ENCODE measurements at places on chromosomes 6 and 20.

GRCh38 chr6:33789550-33789895 is 593 bp upstream of the LEMD2 start:
- H3K4me1 ChIP-seq, result peaks cover 15% of the 10 kb centered on the region
- no peaks in the 10 kb centered on the region for H3K36me3 ChIP-seq
- DNase-seq, result no peak

GRCh38 chr20:4625687-4626086 is 96.0 kb upstream of the PRND start:
- no peaks in the 10 kb centered on the region for H3K4me1 ChIP-seq
- no peaks in the 10 kb centered on the region for H3K36me3 ChIP-seq
- no peak overlapping the region for H3K27ac ChIP-seq
- no peaks in the 10 kb centered on the region for H3K27me3 ChIP-seq

- DNase-seq, result no peak
- no peak overlapping the region for H3K4me3 ChIP-seq
- H3K36me3 ChIP-seq, result no peaks in the 10 kb centered on the region
- no peaks in the 10 kb centered on the region for H3K27me3 ChIP-seq
Observed at GRCh38 chr6:165227644-165228329, 81.6 kb downstream of the C6orf118 start.

- no peak overlapping the region for H3K27ac ChIP-seq
- H3K4me1 ChIP-seq, result no peaks in the 10 kb centered on the region
- DNase-seq, result no peak
- no peaks in the 10 kb centered on the region for H3K27me3 ChIP-seq
- no peak overlapping the region for H3K4me3 ChIP-seq
Observed at GRCh38 chr6:163164175-163164900, 250.2 kb upstream of the QKI start.

GRCh38 chr6:131004936-131005335 is 58.1 kb downstream of the EPB41L2 start:
- H3K4me3 ChIP-seq, result no peak overlapping the region
- H3K4me1 ChIP-seq, result peaks cover 16% of the 10 kb centered on the region
- no peak for DNase-seq

DNA sequence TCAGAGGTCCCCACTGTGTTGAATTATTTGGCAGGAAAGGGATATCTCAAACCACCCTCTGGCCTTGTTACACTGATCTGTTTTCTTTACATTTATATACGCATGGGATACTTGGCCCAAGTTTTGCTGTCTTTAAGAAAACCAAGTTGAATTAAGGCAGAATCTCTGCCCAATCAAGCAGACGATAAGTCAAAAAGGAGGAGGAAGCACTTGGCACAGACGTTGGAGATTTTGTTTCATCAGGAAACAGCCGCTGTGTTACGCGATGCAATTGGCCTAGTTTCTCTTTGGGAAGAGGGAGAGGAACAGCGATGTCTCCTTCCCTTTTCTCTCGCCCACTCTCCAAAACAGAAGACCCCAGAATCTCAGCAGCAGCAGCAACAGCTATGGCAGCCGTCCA is 20.2 kb upstream of the NAA20 start:
- no peaks in the 10 kb centered on the region for H3K27me3 ChIP-seq
- no peak overlapping the region for H3K27ac ChIP-seq
- H3K4me1 ChIP-seq, result peaks cover 2% of the 10 kb centered on the region
- no peaks in the 10 kb centered on the region for H3K36me3 ChIP-seq
- no peak overlapping the region for H3K4me3 ChIP-seq

DNA sequence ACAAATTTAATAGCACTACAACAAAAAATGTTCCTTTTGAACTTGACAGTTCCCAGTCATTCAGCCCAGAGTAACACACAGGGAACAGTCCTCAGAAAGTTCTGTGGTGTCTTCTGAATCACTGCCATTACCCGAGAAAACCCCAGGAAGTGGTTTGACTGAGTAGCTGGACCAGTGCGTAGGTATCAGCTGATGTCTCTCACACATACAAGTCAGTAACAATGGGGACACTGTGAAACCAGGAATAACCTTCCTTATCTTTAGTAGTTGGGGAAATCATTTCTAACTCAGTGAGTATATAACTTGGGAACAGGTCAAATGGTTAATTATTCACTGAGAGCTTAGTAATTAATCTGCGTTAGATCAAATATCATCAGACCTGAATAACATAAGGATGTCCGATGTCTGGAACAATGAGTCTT is 73.1 kb downstream of the HIVEP2 start:
- no peaks in the 10 kb centered on the region for H3K27me3 ChIP-seq
- H3K4me1 ChIP-seq, result peaks cover 18% of the 10 kb centered on the region
- H3K27ac ChIP-seq, result no peak overlapping the region
- DNase-seq, result no peak
- no peaks in the 10 kb centered on the region for H3K36me3 ChIP-seq

DNA sequence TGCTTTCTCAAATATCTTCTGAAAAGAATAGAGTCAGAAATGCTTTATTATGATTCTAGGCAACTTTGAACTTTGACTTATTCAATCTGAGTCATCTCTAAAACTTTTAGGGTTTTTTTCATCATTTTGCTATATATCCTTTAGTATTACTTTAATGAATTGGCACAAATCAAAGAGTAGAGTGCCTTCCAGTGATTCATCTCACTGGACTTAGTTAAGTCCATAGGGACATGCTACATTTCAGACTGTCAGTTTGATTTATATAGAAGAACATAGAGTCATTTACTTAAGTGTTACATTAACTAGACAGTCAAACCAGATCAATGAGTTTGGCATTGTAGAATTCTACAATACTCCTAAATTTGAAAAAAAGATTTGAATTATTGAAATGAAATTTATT is 1235.7 kb upstream of the MAP3K7 start:
- no peak overlapping the region for H3K4me3 ChIP-seq
- no peak overlapping the region for H3K27ac ChIP-seq
- no peaks in the 10 kb centered on the region for H3K27me3 ChIP-seq
- DNase-seq, result no peak
- H3K4me1 ChIP-seq, result no peaks in the 10 kb centered on the region

DNA sequence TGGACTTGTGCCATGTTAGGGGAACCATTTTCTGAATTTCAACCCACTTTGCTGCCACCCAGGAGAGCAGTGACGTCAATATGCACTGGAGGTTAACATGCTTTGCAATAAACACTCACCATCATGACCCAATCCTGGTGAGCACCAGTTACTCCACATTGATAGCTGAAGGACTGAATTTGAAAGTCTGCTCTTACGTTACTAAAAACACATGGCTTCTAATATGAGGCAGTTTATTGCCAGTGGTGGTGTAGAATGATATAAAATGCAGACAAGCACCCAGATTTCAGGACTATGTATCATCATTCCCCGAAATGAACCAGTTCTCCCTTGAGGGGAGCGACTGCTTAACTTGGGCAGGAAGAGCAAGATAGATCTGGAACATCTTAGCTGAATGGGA is 23.8 kb downstream of the RFPL4B start:
- no peak for DNase-seq
- H3K36me3 ChIP-seq, result no peaks in the 10 kb centered on the region
- no peak overlapping the region for H3K4me3 ChIP-seq
- no peaks in the 10 kb centered on the region for H3K27me3 ChIP-seq

DNA sequence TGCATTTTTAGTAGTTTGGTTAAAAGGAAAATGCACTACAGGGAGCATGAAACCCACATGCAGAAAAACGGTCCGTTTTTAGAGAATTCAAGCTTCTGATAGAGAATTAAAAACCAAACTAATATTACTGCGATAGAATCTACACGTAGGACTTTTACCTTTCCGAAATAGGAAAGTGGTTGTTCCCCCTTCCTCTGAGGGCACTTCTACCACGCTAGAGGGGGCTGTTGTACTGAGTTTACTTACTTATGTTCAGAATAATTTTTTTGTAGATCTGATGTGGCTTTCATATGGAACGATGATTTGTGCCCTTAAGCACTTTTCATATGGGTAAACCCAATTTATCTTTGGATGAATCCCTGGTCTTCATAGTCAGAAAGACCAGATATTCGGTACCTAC is 264.3 kb upstream of the PLN start:
- H3K27ac ChIP-seq, result no peak overlapping the region
- no peaks in the 10 kb centered on the region for H3K27me3 ChIP-seq
- H3K4me3 ChIP-seq, result no peak overlapping the region
- DNase-seq, result peak; percentile 57

DNA sequence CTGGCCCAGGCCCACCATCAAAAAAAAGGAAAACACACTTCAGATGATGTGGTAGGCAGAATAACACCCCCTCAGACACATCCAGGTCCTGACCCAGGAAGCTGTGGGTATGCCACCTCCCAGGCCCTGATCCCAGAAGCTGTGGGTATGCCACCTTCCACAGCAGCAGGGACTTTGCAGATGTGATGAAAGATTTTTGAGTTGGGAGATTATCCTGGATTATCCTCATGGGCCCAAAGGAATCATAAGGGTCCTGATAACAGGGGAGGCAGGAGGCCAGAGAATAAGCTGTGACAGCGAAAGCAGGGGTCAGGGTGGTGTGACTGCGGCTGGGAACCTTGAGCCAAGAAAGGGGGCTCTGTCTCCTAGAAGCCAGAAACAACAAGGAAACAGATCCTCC is 55.0 kb downstream of the BMP7 start:
- no peak overlapping the region for H3K27ac ChIP-seq
- no peak for DNase-seq
- H3K4me1 ChIP-seq, result no peaks in the 10 kb centered on the region
- H3K36me3 ChIP-seq, result no peaks in the 10 kb centered on the region
- no peak overlapping the region for H3K4me3 ChIP-seq
- no peaks in the 10 kb centered on the region for H3K27me3 ChIP-seq

DNA sequence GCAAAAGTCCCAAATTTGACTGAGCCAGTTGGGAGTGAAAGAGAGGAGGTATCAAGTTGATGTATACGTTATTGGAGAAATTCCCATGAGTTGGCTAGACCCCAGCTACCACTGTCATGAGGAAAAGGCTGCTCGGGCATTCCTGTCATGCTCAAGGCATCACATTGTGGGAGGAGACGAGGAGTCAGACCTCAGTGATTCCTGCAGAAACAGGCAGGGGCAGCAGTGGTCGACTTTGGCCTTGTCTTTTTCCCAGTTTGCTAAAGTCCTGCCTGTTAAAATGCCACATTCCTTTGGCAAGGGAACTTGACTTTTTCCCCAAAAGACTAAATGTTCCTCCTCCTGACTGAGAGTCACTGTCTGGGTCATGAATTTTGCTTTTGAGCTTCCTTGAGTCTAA is 295.5 kb upstream of the HS3ST5 start:
- peak; percentile 89 for DNase-seq
- no peaks in the 10 kb centered on the region for H3K36me3 ChIP-seq
- no peak overlapping the region for H3K4me3 ChIP-seq
- H3K4me1 ChIP-seq, result no peaks in the 10 kb centered on the region
- H3K27ac ChIP-seq, result no peak overlapping the region
- H3K27me3 ChIP-seq, result no peaks in the 10 kb centered on the region

DNA sequence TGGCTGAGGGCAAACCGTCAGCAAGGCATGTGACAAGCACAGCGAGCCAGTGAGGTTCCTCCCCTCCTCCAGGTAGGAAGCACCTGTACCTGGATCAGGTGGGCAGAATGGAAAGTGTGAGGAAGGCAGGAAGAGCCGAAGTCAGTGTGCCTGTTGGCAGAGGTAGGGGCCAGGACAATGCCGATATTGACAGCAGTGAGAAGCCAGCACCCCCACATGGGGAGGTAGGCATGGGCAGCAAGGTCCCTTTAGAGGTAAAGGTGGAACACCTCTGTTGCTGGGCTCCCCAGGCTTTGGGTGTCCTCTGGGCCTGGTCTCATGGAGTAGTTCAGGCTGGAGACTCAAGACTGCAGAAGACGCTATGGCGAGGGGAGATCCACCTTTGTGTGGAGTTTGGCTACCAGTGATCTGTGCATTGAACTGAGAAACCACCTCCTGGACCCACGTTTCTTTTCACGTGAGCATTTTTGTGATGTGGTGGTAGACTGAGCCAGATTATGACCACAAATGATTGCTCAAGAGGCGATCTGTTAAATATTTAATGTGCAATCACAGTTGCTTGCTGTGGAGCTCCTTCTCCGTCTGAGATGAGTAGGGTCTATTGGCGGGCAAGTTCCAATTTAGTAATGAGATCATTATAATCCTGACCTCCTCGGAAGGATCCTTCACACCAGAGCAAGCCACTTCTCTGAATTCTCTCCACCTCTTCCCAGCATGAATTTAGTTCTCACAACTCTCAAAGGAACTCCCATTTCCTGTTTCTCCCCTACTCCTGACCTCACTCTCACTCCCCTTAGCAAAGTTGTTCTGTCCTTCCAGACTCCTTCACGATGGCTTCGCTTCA is 174.8 kb downstream of the CDH26 start:
- H3K27ac ChIP-seq, result no peak overlapping the region
- no peaks in the 10 kb centered on the region for H3K36me3 ChIP-seq
- H3K4me1 ChIP-seq, result no peaks in the 10 kb centered on the region
- no peak overlapping the region for H3K4me3 ChIP-seq

DNA sequence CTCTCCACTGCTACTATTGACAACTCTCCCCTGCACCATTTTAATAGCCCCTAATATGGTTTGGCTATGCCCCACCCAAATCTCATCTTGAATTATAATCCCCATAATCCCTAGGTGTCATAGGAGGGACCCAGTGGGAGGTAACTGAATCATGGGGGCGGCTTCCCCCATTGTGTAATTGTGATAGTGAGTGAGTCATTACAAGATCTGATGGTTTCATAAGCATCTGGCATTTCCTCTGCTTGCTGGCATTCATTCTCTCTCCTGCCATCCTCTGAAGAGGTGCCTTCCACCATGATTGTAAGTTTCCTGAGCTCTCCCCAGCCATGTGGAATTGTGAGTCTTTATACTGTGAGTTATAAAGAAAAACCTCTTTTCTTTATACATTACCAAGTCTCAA is 74.1 kb upstream of the TCF21 start:
- no peaks in the 10 kb centered on the region for H3K36me3 ChIP-seq
- no peak overlapping the region for H3K27ac ChIP-seq
- H3K4me1 ChIP-seq, result no peaks in the 10 kb centered on the region
- no peaks in the 10 kb centered on the region for H3K27me3 ChIP-seq
- H3K4me3 ChIP-seq, result no peak overlapping the region
- DNase-seq, result peak; percentile 58

- H3K4me3 ChIP-seq, result no peak overlapping the region
- no peak overlapping the region for H3K27ac ChIP-seq
- H3K4me1 ChIP-seq, result no peaks in the 10 kb centered on the region
- H3K27me3 ChIP-seq, result no peaks in the 10 kb centered on the region
- DNase-seq, result peak; percentile 33
Observed at GRCh38 chr6:110491644-110492317, 15.4 kb upstream of the SLC22A16 start.

DNA sequence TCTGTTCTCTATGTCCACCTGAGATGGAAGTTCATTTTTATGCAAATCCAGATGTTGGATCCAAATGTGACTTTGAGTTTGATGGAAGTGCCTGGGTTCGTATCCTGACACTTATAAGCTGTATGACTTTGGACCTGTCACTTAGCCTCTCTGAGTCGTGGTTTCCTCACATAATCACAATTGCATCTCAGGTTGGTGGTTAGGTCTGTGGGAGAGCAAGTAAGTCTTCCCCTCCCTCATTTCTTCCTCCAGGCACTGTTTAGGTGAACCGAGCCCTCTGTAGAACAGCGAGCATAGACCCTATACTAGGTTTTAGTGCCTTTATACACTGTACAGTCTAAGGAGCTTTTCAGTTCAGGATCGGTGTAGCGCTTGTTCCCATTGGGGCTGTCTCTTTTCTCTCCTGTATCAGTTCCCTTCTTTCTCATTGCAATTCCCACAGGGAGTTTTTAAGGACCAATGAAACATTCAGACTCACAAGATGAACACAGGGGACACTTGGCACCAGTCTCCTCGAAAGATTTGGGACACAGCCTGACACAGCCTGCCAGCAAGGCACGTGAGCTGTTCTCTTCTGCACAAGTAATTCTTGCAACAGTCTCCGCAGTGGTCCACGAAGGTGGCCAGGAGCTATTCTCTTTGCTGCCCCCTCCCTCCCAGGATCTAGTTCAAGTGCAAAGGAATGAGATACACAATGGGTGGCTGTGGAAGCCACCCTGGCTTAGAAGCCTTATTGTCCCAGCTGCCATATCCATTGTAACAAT is 11.8 kb downstream of the TOX2 start:
- H3K36me3 ChIP-seq, result no peaks in the 10 kb centered on the region
- no peak overlapping the region for H3K27ac ChIP-seq
- H3K4me1 ChIP-seq, result no peaks in the 10 kb centered on the region
- H3K27me3 ChIP-seq, result no peaks in the 10 kb centered on the region
- no peak for DNase-seq

Data from mesendoderm (in vitro differentiated cells).